ENCODE measurements at places on chromosomes 5 and 9.

GRCh38 chr9:85716031-85716877 lies 25.5 kb downstream of the AGTPBP1 start:
- DNase-seq: no peak

DNA sequence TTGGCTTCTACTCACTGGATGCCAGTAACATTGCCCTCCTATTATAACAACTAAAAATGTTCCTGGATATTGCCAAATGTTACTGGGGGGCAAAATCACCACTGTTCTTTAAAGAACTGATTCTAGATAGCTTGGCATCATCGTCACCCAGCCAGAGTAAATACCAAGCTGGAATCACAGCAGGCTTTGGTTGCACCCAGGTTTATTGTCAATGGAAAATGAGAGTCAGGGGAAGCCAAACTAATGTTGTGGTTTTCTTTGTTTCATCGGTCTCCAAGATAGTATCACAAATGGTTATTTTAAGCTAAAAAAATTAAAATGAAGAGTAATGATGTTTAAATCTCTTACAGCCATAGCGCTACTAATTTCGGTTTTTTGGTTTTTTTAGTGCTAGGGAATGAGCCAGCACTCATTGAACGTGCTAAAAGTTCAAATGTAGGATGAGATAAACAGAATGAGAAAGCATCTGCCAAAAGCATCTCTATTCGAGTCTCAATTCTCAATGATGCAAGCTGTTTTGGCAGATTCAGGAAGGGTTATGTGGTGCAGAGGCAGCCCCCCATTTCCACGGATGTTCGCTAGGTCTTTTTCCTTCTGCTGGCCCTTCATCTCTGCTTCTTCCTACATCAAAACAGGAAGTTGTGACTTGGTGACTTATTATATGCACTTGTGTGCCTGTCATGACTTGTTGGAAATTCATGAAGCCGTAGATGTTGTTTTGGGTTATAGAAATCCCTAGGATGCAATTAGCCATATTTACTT lies 558.0 kb downstream of the EBF1 start:
- DNase-seq: no peak

DNA sequence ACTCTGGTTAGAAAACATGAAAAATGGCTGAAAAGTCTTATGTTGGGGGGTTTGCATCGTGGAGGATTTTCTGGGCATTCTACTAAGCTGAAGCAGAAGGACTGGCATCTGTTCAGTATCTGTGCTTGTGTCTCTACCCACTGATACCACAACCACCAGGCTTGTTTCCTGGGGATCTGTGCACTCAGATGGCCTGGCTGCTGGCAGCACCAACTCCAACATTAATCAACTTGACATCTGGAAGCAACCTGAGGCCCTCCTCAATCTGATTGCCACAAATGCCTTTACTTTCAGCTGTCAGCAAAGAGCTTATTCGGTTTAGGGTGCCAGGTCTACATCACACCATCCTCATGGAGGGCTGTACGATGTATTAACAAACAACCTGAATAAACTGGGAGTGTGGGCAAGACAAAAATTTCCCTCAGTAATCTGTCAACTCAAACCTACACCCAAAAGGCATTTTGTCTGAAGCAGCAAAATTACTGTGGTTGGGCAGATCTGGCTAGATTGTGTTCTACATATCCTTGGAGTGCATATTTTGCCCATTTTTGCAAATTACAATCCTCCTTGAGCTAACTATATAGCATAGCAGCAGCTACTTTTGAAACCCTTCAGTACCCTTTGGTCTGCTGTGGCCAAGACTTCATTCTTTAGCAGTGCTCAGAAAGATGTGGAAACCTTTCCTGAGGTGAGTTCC lies 74.6 kb downstream of the FOXD1 start:
- no peak for DNase-seq

DNA sequence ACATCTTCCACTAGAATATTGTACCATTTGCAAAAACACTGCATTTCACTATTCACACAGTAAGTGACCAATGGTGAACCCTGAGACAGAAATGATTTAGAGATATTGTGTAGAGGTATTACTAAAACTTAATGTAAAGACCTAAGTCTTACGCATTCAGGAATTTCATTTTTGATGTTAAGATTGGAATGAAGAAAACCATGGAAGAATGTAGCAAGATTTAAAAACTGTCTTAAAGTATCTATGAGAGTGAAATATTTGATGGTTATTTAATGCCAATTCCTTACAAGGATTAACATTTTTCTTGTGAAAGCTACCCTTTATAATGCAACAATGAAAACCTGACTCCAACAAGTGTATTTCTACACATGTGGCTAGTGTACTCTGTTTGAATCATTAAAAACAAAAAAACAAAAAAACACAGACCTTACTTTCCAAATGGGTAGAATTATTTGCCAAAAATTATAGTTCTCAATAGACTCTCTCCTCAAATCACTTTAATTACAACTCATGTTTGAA lies 172.0 kb downstream of the NNT start:
- DNase-seq: no peak

DNA sequence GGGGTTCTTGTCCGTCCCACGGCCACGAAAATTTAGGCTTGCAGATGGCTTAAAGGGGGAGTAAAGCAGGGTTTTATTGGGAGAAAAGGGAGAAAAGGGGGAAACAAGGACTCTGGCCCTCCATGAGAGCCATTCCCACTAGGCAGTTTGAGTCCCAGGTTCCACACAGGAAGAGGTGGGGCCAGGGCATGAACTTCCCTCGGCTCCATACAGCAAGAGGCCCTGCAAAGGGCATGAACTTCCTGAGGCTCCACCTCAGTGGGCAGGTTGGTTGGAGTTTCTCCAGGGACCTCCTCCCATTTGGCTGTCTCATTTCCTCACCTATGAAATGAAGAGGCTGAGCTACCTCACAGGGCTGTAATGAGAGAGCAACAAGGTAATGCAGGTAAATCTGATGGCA lies 229.7 kb downstream of the MAT2B start:
- no peak for DNase-seq

- no peak for DNase-seq
Measured at GRCh38 chr9:111815285-111816070, 20.7 kb upstream of the SHOC1 start.

GRCh38 chr5:33188089-33188488 lies 252.7 kb upstream of the TARS1 start:
- DNase-seq: no peak

DNA sequence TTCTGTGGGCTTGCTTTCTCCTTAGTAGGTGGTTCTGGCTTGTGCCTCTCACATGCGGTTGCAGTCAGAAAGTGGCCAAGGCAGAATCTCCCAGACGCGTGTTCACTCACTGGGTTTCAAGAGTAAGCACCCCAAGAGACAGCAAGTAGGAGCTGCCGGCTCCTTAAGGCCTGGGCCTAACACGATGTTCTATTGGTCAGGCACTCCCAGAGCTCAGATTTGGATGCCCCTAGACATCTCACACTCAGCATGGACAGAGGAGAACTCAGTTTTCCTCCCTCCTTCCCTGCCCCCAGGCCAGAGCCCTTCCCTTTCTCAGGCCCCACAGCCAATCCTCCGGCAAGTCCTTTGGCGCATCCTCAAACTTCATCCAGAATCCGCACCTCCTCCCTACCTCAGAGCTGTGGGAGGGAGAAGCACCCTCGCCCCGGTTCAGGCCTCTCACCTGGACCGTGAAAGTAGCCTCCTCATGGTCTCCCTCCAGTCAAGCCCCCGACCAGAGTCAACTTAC lies 6.5 kb upstream of the CARD19 start:
- DNase-seq: no peak

- no peak for DNase-seq
Measured at GRCh38 chr5:65790371-65791163, 68.6 kb downstream of the NLN start.

- DNase-seq: no peak
Measured at GRCh38 chr5:110475529-110475928, 250.9 kb downstream of the TMEM232 start.

All from activated T-helper 9 cell treated with anti-CD3 and anti-CD28 coated beads, Interleukin-2, amount 50 U/mL, for 16 hours (primary cell).